ENCODE measurements at places on chromosomes 2 and 18.

- DNase-seq, result no peak
Measured at GRCh38 chr2:236176417-236176816, 8.2 kb upstream of the GBX2 start.

DNA sequence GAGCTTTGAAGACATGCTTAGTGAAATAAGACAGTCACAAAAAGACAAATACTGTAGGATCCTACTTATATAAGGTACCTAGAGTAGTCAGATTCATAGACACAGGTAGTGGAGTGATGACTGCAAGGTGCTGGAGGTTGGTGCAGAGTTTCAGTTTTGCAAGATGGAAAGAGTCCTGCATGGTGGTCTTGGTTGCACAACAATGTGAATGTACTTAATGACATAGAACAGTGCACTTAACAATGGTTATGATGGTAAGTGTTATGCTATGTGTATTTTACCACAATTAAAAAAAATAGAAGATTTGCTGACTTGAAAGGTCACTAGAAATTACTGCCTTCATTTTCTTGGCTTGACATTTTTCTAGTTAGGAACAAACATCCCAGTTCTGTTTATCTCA is 9.5 kb downstream of the CERS6 start:
- no peak for DNase-seq

DNA sequence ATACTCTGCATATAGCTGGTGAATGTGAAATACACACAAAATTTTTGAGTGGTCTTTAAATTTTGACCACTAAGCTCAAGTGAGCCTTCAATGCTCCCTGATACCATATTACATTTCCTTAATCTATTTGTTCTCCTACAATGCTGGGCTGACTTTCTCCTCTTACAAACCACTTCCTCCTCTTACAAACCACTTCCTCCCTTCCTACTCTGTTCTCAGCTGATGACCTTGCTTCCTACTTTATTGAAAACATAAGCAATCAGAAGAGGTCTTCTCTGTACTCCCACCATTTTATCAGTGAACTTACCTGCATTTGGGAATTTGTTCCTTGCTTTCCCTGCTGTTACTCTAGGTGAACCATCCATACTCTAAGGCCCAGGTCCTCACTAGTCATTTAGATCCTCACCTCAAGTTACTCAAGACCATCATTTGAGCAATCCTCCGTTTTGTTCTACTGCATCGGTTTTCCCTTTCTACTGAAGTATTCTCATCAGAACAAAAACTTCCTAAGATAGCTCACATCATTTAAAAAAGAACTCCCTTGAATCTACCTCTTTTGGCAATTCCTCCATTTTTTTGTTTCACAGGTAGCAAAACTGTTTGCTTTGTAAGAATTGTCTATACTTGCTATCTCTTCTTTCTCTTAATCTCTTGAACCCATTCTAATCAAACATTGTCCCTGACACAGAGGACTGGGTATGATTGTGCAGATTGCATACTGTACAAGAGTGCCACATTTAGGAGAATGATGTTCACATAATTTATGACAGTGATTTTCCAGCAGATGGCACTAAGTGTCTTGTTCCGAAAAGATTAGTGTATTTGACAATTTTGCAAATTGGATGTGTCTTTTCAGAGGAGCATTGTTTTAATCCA is 96.5 kb downstream of the EPB41L5 start:
- no peak for DNase-seq

- no peak for DNase-seq
Measured at GRCh38 chr2:172230332-172230888, 127.7 kb upstream of the DLX2 start.

DNA sequence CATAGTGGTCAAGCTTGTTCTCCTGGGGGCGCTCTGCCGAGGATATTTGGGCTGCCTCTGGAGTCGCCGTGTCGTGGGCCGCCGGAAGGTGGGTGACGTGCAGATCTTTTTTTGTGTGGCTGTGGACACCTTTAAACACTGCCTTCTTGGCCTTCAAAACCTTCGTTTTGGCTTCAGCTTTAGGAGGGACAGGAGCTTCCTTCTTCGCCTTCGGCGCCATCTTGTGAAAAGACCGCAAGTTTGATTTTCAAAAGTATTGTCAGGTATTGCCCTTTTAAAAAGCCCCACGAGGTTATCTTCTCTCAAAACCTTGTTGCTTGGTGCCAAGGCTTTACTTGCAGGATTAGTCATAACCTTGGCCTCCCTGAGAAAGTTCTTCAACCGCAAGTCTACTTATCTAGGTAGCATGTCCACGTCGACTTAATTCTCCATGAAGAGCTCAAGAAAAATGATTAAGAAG is 20.8 kb downstream of the LAMA3 start:
- no peak for DNase-seq

DNA sequence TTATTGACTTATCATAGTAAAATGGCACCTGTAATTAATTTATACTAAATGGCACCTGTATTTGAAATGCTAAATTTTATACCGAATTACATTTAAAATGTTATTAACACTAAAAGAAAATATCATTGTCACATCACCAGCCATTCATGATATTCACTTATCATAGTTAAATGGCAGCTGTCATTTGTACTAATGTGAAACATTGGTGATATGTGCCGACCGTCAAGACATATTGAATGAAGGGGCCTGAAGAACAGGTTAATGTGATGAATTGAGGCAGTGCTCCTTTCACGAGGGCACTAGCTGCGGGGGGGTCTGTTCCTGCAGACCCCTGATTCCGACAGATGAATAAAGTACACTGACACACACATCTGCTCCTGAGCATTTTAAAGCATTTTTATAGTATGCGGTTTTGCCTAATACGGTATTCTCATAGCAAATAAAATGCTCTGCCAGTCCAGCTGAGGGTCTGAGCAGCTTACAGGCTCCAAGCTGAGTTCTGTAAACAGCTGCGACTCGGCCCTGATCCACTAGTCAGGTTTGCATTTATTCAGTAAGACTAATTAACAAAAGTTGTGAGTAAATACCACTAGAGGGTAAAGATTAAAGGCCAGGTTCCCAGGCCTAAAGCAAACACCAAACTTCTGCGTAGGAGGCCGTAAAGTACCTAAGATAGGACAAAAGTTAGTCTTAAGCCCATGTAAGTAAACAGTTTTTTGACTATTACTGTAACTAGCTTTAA is 593.4 kb upstream of the NETO1 start:
- no peak for DNase-seq

GRCh38 chr2:71742953-71743601 is 289.7 kb downstream of the DYSF start:
- DNase-seq, result no peak

DNA sequence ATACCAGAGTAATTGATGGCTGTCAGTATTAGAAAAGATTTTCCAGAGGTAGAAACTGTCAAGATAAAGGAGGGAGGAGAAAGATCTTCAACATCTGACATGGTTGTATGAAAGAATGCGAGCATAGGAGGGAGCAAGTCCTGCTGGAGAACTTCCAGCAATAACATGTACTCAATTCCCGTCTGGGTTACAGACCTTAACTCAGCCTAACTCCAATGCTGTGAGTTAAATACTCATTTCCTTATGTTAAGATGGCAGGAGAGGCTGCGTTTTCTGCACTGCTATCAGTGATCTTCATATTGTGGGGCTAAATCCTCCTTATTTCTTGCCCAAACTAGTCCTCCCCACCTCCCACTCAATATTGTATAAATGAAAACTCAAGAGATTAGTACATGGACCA is 6.7 kb upstream of the CERS6 start:
- DNase-seq, result no peak

DNA sequence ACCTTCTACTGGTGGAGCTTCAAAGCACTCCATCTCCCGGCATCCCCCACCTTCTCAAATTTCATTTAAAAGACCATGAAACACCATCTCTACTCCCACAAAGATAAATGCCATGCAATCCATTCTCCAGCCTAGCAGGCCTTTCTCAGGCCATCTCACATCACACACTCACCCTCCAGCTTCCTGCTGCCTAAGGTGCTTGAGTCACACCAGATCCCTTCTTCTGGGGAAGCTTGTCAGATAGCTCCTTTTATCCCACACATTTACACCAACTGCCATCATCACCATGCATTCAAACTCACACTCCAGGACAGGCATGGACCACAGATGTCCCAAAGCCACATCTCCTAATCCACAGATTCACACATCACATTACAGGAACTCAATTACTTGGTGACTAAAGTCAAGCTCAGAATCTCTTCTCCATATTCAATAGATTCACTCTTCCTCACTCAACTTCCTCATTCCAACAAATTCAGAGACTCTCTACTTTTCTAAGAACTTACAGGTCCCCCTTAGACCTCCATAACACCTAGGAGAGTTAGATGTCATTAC is 292.5 kb downstream of the TNS1 start:
- DNase-seq, result no peak

DNA sequence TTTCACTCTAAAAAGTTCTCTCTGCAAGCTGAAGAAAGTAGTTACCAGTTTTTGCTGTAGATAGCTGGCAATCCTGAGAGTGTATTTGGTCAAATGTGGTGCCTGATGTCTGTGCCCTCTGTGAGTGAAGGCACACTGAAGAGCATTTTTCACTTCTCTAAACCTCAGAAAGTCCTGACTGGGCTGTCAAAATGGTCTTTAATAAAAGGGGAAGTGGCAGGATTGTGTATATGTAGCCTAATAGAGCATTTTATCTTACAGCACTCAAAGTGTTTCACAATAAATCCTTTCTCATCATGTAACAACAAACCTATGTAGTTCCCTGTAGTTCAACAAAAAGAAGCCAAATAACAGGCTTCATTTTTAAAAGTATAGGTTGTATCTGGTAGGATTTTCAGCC is 1552.3 kb upstream of the SLC39A10 start:
- no peak for DNase-seq

DNA sequence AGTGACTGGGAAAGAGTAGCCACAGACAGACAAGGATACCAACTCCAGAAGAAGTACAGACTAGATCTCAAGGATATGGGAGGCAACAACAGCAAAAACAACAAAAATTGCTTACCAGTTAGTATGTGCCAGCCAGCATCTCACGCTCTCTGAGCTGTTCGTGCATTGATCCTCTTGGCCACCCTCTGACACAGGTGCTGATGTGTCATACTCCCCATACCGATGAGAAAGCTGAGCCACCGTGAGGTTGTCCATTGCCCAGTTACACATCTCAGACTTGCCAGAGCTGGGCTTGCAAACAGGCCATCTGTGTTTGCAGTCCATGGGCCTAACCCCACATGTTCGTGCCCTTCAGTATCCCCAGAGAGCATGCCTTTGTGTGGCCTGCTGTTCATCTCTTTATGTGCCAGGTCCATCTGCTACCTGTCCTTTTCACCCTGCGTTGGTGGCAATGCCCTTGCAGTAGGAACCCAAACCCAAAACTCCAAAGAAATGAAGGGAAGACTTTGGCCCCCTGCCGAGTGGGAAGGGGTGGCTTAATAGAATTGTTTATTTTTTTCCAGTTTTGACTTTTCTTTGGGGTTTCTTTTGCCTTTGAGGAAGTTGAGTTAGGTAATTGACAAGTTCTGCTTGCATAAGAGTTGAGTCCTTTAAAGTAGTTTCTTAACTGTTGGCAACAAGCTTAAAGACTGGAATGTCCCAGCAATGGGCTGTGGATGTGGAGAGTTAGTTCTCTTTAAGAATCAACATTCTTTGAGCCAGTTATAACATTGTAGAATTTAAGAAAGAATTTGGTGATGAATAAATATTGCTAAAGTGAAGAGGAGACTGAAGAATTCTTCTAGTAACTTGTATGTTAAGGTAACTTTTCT is 46.7 kb downstream of the LYPD6B start:
- DNase-seq, result no peak

DNA sequence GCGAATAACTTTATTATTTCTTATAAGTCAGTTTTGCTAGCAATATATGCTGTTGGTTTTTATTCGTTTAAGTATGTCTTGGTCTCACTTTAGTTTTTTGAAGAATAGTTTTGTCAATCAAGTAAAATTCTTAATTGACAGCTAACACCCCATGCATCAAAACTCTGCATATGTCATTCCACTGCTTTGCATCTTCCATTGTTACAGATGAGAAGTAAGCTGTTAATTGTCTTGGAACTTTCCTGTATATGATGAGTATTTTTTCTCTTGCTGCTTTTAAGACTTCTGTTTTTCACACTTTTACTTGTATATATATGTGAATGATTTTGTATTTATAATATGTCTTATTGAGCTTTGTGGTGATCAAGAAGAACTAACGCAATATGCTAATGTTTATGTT is 1048.4 kb downstream of the CNTNAP5 start:
- no peak for DNase-seq

- DNase-seq, result no peak
Measured at GRCh38 chr2:241906826-241907570, 37.5 kb downstream of the RTP5 start.

- DNase-seq, result no peak
Measured at GRCh38 chr2:124805060-124805459, 780.0 kb downstream of the CNTNAP5 start.

GRCh38 chr18:58572181-58572580 is 56.7 kb downstream of the ALPK2 start:
- DNase-seq, result no peak

- DNase-seq, result no peak
Measured at GRCh38 chr2:182887093-182887492, 20.7 kb upstream of the FRZB start.

DNA sequence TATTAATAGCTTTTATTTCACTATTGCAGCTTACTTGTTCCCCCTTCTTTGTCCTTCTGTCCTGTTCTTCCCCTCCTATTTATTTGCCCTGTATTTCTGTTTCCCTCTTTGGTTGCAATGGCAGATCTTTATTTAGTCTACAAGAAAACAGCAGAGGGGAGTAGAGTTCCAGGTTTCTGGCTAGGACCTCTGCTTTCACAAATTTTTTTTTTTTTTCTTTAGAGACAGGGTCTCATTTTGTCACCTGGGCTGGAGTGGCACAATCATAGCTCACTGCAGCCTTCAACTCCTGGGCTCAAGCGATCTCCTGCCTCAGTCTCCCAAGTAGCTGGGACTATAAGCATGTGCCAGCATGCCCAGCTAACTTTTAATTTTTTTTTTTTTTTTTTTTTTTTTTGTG is 188.1 kb upstream of the SPRED2 start:
- no peak for DNase-seq

GRCh38 chr2:152369176-152369860 is 34.3 kb downstream of the FMNL2 start:
- DNase-seq, result no peak

DNA sequence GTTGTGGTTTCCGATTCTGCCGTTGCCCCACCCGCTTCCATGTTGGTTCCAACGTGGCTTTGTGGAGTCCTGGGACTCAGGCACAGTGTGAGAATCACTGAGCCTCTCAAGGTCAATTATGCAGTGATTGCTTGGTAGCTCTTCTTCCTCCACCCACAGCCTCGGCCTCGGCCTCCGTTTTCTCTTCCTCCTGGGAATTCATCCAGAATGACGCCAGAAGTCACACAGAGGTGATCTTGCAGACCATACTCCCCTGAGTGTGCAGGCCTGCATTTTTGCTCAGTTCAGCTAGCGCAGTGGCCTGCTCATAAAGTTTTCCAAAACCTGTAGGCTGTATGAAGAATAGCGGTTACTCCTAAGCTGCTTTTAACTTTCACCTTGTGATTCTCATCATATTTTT is 273.3 kb downstream of the GBX2 start:
- no peak for DNase-seq

GRCh38 chr18:49135877-49136276 is 185.1 kb upstream of the SMAD7 start:
- DNase-seq, result no peak

Data from NCI-H1092 (cell line).